ENCODE measurements at places on chromosomes 7 and 10.
A peak's percentile ranks its signal among the peaks of the same experiment; 100 is the strongest.

DNA sequence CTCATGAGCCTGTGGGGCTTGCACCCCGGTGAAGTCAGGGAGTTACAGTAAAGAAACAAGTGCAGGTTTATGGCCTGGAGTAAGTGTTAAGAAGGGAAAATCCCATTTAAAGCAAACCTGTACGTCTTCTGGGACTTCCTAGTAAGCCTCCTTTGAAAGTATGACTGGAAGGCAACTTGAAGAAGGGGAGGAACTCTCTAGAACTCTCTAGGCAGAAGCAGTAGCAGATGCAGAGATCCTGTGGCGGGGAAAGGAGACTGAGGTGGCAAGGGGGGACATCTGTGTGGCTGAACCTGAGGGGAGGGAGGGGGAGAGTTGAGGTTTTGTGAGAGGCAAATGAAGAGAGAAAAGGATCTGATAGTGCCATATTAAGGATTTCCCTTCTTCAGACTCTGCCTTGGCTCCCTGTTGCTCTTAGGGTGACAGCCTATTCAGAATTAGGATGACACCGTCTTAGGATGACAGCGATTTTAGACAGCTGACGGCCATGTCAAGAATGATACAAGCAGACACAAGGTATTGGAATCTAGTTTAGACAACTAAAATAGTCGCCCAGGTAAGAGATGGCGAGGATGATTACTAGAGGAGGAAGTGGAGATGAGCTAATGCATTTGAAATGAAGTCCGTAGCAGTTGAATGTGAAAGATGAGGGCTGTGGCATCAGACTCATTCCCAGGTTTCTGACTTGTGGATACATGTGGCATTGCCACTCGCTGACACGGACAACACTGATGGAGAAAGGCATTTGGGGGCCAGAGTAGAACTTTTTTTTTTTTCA, 29.0 kb downstream of the CUL1 start:
- DNase-seq: no peak

DNA sequence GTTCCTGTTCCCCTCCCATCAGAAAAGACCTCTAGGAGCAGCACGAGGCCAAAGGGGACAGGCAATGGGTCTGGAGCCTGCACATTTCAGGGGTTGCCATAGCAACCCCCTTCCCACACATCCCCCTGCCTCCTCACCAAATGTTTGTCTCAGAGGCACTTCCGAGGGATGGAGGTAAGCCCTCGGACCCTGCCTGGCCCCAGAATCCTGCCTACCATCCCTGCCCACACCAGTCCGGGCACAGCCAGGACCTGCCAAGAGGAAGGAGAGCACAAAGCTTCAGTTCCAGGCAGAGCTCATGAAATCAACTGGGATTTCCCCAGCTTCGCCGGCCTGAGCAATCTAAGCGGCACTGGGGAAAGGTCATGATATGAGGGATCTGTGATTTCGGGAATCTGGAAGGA, 175.0 kb upstream of the PLXNA4 start:
- no peak for DNase-seq

GRCh38 chr10:102397222-102398171, 2.0 kb downstream of the NFKB2 start:
- no peak for DNase-seq

DNA sequence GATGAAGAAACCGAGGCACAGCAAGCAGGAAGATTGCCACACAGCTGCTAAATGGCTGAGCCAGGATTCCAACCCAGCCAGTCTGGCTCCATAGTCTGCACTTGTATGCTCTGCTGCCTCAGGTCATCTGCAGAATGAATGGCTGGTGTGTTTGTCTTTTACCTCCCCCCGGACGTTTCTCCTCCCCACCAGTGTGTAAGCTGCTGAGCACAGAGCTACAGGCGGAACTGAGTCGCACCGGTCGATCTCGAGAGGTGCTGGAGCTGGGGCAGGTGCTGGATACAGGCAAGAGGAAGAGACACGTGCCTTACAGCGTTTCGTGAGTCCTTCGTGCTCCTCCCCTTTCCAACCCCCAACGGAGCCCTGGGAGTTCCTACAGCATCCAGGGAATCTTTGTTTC, 2.6 kb downstream of the CNPY4 start:
- no peak for DNase-seq

GRCh38 chr7:38025815-38026214, 105.4 kb downstream of the EPDR1 start:
- DNase-seq: no peak

DNA sequence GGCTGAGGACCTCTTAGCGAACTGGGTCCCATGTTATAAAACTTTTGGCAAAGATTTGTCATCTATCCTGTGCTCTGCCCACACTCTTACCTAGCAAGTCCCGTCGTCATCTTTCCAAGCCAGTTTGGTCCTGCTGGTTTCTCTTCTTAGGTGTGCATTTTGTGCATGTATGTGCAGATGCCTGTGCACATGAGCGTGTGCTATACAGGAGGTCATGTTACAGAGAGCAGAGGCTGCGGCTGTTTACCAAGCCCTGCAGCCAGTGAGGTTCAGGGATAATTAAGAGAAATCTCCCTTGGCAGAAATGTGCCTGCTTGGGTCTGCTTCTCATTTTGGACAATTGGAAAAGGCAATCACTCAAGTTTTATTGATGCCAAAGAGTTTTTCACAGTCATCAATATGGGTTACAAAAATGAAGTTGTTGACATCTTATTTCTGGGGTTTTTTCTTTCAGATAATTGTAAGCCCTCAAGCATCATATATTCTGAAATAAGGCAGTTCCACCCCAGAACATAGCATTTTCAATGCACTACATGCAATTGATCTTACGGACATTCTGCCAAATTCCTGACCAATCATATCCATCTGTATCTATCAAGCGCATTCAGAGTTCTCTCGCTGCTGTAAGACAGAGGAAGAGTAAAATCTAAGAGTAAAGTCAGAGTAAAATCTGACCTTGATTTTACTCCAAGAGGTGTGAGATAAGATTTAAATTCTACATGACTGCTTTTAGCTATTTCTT, 361.4 kb upstream of the ZNF32 start:
- no peak for DNase-seq

GRCh38 chr10:120420421-120420820, 36.6 kb upstream of the PLPP4 start:
- no peak for DNase-seq

GRCh38 chr7:79610313-79610712, 156.8 kb upstream of the MAGI2 start:
- no peak for DNase-seq

DNA sequence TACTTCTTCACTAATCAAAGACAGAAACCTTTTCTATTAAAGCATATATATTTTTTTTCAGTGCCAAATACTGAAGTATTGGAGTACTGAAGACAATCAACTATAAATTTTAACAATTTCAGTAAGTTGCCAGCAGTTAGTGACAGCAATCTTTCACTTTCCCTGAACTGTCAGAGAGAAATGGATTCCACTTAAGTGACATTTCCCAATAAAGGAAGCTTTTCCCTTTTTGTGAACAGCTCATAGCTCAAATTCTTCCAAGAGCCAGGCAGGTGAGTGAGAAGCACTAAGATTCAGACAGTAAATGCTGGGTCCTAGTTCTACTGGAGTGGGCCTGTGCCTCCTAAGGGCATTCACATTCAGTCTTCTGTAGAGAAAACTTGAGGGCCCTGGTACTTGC, 142.0 kb downstream of the SRPK2 start:
- no peak for DNase-seq

DNA sequence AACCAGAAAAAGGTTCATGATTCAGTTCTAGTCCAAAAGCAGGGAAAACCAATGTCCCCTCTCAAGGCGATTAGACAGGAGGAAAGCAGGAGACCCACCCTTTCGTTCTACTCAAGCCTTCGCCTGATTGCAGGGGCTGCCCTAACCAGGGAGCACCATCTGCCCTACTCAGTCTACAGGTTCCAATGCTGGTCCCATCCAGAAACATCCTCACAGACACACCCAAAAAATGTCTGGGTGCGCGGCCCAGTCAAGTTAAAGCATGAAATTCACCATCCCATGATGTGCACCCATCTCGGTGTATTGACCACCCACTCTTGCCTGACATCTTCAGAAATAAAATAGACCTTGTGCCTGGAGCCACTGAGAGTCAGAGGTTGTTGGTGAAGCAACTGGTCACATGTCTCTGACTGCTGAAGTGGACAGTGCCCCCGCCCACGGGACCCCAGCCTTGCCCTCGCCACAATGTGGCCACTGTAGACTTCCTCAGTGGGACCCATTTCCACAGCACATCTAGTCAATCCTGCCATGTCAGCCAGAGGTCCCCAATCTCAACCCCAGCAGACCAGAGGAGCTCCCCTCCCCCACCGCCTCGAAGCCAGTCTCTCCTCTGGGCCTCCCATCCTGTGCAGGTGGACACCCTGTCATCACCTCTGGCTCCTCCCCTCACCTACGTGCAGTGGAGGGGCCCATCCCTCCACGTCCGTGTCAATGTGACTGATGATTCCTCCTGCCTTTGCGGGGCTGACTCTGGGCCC, 116.3 kb upstream of the PPP2R2D start:
- no peak for DNase-seq

- no peak for DNase-seq
Observed at GRCh38 chr7:139959285-139959628, 103.5 kb downstream of the PARP12 start.

DNA sequence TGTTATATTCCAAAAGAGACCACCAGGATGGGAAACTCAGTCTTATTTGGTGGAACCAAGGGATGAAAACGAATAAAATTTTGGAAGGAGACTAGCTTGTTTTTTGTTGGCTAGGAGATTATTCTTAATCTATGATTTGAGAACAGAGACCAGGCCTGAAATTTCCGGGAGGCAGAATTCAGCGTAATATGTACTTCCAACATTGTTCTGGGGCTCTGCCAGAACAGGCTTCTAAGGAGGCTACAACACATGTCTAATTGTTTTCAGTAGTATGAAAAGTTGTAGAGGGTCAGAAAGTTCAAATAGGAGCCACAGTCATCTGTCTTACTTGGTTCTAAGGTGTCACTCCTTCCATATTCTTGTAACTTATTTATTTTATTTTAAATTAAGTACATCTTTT, 1.7 kb downstream of the DDX21 start:
- DNase-seq: no peak

DNA sequence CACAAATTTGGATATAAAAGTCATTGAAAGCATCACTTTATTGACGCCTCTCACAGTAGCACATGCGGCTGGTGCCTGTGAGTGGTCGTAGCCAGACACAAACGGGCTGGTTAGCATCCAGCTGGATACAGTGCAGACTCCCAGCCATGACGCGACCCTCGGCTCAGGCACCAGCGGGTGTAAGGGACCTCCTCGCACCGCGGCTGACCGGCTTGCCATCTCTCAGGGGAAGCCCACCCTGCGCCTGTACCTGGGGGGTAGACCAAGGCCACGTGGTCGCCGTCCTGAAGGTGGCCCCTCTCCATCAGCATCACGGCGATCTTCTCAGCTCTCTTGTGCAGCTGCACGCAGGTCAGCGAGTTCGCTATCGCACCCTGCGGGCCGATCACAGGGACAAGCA, 213.8 kb downstream of the ZMYND11 start:
- no peak for DNase-seq

- no peak for DNase-seq
Observed at GRCh38 chr10:112809736-112810135, 140.3 kb upstream of the TCF7L2 start.

GRCh38 chr7:22675421-22675820, 51.6 kb upstream of the IL6 start:
- no peak for DNase-seq

DNA sequence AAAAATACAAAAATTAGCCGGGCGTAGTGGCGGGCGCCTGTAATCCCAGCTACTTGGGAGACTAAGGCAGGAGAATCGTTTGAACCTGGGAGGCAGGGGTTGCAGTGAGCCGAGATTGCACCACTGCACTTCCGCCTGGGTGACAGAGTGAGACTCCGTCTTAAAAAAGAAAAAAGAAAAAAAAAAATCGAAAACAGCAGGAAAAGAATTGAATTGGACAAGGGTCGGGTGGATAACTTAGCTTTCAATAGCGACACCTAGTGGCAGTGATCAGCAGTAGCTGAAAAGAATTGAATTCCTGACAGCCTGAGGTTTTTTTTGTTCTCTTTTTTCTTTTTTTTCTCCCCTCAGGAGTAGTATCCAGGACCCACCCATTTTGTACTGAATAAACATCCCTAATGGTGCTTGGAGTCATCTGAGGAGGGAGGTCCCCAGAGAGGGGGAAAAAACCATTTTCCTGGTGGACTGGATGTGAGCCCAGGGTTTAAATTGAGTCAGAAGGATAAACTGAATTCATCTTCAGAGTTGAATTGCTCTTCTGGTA, 55.1 kb downstream of the CYCS start:
- DNase-seq: peak; percentile 29

DNA sequence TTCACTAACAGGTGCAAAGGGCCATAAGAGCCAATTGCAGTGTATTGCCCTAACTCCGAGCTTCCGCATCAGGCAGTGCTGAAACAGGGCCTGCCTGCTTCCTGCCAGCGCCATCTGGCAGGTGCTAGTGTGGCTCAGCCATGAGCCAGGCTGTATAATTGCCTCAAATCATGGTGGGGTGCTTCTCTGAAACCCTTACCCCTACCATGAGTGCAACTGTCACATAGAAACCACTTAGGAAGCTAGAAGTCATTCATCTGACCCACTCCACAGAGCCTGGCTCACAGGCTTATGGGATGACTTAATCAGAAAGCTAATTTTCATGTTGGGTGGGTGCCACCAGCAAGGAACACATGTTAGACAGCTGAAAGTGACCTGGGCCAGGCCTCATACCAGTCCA, 133.3 kb upstream of the LAMB4 start:
- no peak for DNase-seq

GRCh38 chr10:131082201-131082850, 229.2 kb downstream of the TCERG1L start:
- DNase-seq: no peak
